GDM1 (cell line): ENCODE measurements at places on chromosomes 11 and 22.

- DNase-seq, result no peak
Measured at GRCh38 chr11:19239039-19239438, 1.7 kb downstream of the E2F8 start.

DNA sequence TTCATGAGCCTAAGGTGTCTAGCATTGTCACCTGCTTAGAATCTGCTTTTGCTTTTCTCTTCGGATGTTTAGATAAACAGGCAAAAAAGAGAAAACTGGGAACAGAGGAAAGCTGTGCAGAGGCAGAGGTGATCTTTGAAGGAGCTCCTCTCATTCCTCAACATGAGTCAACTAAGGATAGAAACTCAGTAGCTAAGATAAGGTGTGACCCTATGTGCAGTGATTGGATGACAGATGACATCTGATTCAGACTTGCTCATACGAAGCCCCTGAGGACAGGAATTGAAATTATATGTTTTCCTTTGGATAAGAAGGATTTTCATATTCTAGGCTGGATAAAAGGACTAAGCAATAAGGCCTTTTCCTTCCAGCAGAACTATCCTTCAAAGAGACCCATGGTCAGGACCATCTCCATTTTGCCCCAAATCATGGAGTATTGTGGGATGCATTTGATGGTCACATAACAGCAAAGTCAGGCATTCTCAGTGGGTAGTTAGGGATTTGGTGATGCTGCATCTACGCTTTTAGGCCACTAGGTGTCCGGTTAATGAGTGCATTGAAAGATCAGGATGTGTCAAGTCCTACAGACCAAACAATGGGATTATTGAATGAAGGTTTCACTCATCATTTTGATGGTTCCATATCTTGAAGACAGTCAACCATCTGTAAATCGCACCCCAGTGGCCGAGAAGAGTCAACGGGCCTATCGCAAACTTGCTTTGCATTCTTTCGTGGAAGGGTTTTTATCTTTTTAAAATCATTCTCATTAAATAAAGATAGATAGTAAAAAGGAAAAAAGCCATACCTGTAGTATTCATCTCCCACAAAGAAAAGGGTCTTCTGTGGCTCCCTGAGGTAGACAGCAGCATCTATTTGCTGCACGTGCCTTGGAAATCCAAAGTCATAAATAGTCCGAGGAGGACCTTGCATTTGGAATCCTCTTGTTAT is 32.2 kb downstream of the MMP20 start:
- no peak for DNase-seq

- no peak for DNase-seq
Measured at GRCh38 chr11:134858783-134859480, 446.9 kb upstream of the B3GAT1 start.

GRCh38 chr11:2207773-2208621 is 36.4 kb upstream of the TH start:
- DNase-seq, result no peak

- DNase-seq, result no peak
Measured at GRCh38 chr22:30615543-30615954, 8.6 kb downstream of the TCN2 start.

GRCh38 chr22:44449683-44450425 is 48.2 kb downstream of the RTL6 start:
- no peak for DNase-seq

DNA sequence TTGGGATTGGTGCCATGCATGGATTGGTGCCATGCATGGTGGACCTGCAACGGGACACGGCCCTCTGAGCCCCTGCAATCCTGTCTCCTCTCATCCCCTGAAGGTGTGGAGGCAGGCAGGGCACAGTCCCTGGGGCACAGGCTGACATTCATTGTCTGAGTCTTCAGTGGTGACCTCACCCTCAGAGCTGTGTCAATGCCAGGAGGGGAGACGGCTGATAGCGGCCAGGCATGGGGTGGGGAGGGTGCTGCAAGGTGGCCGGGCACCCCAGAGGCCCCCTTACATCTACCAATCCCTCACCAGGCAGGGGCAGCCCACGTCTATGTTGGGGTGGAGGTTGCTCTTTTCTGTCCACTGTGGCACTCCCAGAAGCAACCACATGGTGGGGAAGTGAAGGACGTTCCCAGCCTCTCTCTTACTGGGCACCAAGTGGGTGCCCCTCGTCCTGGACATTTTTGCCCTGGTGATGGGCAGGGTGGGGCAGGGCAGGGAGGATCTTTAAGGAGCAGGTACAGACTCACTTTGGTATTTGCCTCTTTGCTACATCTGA is 47.6 kb downstream of the NECTIN1 start:
- no peak for DNase-seq
